Activated CD4-positive, alpha-beta T cell treated with anti-CD3 and anti-CD28 coated beads, Interleukin-2, amount 50 U/mL, for 24 hours (primary cell): ENCODE measurements at places on chromosomes 6 and 20.

DNA sequence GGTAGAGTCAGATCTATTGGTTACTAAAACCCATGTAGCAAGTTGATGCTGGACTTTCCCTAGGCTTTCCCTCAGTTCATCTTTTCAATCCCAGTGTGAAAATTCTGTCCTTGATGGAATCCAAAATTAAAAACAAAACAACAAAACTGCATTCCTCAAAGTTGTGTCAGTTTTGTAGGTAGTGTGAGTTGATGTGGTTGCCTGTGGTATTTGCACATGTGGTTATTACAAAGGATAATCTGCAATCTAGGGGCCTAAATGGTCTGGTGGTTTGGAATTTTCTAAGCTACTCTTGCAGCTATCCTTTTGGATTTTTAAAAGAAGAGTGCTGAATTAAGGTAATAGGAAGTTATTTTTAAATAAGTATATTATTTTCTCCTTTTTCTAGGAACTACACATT is 132.2 kb upstream of the SCGN start:
- no peak for DNase-seq

DNA sequence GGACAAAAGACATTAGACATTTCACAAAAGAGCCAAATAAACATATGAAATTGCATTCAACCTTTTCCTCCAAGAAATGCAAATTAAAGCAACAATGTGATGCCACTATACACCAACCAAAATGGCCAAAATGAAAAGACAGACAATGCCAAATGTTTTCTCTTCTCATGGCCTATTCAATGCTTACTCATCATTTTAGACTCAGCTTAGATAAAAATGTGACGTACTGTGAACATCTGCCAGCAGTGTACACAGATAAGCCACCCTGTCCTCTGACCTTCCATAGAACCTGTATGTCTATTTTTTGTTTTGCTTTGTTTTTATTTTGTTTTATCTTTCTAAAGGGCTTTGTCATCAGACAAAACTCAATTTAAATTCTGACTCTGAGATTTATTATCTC is 385.2 kb downstream of the FRK start:
- no peak for DNase-seq

- DNase-seq = no peak
These were observed 8.7 kb upstream of the NQO2 start for GRCh38 chr6:2990932-2991506.

DNA sequence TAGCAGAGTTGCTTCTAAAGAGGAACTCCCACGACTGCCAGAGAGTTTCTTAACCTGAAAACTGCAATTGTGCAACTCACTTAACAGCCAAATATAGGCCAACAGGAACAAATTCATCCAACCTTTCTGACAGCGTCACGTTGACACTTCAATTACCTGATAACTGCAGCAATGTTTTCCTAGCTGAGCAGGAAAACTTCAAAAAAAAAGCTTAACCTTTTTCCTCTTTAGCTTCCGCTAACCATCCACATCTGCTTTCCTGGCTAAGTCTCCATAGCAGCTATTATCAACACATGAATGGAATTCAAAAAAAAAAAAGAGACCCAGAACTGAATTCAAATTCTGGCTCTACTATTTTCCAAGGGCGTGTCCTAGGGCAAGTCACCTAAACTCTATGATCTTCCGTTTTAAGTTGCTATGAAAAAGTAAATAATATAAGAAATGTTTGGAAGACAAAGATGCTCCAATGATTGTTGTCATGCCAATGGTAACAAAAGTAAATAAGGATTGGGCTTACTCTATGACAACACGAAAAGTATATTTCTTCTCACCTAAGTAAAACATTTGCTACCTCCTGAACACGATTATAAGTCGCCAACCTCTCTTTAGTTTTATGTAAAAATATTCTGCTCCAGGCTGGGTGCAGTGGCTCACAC is 524.6 kb upstream of the JARID2 start:
- no peak for DNase-seq

- DNase-seq = no peak
These were observed 16.1 kb upstream of the KIAA0408 start for GRCh38 chr6:127475135-127475822.

DNA sequence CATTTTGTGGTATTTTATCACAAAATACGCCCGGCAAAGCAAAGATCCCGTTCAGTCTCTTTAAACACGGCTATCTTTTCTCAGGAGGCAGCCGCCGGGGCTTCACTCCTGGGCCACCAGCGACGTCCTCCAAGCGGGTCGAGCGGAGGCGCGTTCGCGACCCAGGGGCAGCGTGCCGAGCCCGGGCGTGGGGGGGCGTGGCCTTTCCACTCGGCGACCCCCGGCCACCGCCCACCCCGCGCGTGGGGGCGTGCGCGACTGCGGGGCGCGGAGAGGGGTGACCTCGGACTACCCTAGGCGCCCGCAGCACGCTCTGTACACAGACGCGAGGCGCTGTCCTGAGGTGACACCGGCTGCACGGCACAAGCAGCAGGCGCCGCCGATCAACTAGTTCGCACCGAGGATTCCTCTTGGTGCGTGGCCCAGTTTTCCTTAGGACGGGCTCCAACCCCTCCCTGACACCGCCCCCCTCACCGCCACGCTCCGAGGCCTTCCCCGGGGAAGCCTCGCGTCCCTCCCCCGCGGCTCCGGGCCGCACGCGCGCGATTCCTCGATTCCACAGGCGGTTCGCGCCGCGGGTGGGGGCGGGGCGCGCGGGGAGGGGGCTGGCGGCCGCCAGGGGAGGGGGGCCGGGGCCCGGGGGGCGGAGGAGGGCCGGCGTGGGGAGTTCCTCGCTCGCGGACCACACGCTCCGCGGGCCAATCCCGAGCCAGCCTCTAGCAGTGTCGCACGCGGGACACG is 1.1 kb upstream of the JARID2 start:
- peak; percentile 16 for DNase-seq

DNA sequence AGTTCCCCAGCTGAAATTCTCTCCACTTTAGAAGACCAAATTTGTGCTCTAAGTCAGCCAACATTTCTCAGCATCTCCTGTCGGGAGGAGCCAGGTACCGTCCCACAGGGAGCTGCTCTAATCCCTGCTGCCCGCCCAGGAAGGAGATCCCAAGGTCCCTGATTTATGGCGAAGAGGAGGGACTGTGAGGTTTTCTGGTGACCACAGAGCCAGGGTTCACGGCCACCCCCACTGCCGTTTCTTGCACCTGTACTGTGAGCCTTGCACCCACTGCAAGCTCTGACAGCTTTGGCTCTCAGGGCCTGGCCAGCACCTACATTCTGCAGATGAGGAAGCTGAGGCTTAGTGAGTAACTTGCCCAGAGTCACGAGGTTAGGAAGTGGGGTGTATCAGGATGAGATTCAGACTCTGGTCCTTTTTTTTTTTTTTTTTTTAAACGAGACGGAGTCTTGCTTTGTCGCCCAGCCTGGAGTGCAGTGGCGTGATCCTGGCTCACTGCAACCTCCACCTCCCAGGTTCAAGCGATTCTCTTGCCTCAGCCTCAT is 34.9 kb downstream of the FOXC1 start:
- DNase-seq = no peak

- DNase-seq = no peak
These were observed 100.3 kb downstream of the PLCB1 start for GRCh38 chr20:8232332-8232731.

DNA sequence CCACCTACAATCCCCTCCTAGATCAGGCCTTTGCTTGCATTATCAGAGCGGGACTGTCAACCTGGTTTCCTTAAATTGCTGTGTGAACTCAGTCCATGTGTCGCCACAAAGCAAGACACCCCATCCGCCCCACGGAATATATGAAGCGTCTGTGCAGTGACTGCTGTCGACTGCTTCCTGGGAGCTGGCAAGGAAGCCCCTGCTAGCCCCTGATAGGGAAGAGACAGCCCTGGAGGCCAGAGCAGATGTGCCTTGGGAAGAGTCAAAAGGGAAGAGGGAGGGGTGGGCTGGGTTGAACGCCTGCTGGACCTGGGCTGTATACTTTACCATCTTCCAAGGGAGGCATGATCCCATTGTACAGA is 44.1 kb upstream of the APCDD1L start:
- DNase-seq = no peak

DNA sequence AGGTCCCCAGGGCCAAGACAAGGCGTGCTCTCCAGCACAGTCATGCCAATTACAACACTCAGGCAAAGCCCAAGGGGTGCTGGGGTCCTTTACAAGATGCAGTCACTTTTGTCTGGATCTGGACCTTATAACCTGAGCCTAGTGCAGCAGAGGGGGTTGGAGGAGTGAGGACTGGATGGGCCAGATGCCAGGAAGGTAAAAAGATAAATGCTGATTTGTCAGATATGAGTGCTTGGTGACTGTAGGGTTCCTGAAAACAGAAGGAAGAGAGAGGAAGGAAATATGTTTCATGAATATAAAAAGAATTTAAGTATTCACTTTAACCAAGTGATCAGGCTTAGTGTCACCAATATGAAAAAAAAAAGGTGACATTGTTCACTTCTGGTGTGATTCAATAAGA is 43.4 kb upstream of the TFAP2A start:
- DNase-seq = no peak

GRCh38 chr6:5139828-5140771 is 55.0 kb downstream of the PPP1R3G start:
- DNase-seq = no peak

GRCh38 chr6:143107440-143107839 is 46.8 kb downstream of the AIG1 start:
- DNase-seq = no peak

DNA sequence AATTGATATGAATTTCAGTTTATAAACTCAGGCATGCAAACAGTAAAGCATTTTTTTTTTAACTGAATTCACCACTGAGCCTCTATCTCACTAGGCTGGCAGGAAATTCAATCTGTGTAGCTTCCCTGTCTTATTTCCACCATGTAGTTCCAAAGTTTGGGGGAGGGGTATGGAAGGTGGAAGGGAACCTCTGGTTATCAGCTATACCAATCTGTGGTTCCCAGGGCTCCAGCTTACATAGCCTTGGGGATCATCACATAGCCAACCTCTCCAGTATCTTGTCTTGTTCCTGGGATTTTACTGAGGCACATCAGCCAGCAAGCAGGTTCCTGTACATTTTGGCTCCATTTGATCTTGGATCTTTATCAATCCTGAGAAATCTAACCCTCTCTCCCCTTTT is 15.6 kb downstream of the RAD21L1 start:
- no peak for DNase-seq
